ENCODE measurements at places on chromosomes 12 and 14.
A peak's percentile ranks its signal among the peaks of the same experiment; 100 is the strongest.

DNA sequence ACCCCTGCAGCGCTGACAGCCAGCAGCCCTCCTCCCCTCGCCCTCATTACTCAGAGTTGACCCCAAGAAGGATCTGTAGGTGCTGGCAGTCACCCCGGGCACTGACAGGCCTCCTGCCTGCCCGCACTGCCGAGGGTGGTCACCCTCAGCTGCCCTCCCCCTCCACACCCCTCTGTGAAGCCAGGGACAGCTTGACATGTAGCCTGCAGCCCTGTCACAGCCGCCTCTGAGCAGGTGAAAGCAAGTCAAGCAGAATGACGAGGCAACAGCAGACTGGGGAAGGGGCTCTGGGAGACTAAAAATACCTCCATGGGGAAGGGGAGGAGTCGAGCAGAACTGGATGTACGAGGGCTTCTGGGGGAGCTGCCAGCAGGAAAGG lies 178.1 kb downstream of the DPF3 start:
- no peak for DNase-seq

GRCh38 chr14:23302290-23303225 lies at the start of gene PPP1R3E:
PPP1R3E (minus strand) TSS chr14:23302859; CDS start chr14:23302576, 283 bp downstream.
- DNase-seq: peak; percentile 79

DNA sequence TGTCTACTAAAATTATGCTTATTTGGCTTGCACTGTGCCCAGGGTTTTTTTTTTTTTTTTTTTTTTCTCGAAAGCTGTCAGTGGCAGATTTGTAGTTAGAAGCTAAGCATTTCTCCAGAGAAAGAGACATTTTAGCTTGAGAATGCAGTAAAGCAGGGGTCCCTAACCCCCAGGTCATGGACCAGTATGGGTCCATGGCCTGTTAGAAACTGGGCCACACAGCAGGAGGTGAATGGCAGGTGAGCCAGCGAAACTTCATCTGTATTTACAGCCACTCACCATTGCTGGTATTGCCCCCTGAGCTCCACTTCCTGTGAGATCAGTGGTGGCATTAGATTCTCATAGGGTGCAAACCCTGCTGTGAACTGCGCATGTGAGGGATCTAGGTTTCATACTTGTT lies 73.7 kb downstream of the TMTC2 start:
- DNase-seq: no peak

DNA sequence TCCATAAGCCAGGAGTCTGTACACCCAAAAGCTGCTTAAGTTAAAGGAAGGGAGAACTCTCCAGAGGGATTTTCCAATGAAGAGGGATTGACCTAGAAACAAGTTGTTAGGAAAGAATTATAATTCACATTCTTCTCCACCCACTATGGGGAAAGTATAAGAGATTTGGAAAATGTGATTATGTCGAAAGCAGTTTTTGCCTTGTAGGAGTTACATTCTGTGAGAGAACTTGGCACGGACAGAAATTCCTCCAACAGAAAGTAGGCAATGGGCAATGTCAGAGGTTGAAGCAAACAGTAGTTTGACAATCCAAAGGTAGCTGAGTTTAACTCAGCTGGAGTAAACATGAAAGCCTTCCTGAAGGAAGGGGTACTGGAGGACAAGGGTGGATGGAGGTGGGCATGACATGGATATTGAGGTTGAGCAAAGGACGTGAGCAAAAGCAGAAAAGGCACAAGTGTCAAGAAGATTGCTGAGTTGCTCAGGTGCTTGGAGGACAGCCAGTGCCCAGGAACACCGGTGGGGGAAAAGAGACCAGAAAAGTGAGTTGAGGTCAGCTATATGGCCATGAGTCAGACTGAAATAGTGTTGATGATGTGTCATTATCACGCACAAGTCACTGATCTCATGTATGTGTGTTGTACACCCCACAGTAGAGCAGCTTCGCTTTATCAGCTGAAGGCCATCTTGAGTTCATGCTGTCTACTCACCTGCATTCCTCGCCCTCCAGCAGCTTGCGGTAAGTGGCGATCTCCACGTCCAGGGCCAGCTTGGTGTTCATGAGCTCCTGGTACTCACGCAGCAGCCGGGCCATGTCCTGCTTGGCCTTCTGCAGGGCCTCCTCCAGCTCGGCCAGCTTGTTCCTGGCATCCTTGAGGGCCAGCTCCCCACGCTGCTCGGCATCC lies 4.0 kb downstream of the KRT5 start:
- DNase-seq: no peak

DNA sequence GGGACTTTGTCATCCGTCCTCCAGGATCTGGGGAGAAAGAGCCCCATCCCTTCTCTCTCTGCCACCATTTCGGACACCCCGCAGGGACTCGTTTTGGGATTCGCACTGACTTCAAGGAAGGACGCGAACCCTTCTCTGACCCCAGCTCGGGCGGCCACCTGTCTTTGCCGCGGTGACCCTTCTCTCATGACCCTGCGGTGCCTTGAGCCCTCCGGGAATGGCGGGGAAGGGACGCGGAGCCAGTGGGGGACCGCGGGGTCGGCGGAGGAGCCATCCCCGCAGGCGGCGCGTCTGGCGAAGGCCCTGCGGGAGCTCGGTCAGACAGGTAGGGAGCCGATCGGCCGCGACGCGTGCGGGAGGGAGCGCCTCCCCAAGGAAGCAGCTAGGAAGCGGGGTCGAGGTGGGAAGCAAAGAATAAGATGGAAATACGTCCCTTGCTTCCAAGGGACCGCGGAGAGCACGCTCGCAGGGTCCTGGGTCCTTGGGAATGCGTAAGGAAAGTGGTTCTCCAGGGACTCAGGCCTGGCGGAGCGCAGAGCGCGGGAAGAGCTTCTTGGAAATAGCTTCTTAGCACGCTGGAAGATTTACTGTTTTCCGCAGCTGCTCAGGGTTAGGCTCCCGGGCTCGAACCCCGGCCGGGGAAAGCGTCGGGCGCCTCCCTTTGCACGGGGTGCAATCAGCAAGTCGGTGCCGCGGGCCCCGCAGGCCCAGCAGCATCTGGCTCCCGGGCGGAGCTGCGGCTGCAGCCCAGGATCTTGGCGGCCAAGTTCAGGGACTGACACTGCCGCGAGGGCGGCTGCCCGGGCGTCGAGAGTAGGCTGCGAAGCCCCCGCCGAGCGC lies 457 bp downstream of the SOCS2 start:
- DNase-seq: peak; percentile 37

DNA sequence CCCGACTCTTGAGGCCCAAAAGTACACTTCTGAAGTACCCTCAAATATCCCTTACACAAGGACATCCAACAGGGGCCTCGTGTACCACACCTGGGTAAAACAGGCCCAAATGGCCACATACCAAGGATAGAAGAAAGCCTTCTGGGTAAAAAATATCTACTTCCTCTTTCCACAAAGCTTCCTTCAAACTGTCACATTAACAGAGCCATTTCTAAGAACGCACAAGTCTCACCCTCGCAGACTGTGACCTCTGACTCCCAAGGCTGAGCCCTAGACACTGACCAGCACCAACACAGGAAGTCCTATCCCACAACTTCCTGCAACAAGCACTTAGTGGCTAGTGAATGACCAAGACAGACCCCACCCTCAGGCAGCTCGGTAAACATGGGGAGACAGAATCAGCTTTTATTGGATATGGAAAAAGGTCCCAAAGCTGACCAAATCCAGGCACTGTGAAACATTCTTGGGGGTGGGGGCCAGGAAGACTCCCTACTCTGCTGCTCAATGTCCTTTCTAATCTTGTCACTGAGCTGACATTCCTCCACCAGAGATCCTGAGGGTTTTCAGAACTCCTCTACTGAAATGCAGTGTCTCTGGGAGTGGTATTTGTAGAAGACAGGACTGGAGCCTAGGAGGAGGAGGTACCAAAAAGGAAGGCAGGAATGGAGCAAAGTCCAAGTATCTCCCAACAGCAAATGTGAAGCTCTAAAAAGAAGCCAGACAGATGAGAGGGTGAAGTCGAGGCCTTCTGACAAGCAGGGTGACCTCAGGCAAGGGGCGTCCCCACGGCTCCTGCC lies 15.9 kb downstream of the KCTD10 start:
- no peak for DNase-seq

- no peak for DNase-seq
These were observed 10.2 kb upstream of the DHRS7 start for GRCh38 chr14:60175255-60175902.

DNA sequence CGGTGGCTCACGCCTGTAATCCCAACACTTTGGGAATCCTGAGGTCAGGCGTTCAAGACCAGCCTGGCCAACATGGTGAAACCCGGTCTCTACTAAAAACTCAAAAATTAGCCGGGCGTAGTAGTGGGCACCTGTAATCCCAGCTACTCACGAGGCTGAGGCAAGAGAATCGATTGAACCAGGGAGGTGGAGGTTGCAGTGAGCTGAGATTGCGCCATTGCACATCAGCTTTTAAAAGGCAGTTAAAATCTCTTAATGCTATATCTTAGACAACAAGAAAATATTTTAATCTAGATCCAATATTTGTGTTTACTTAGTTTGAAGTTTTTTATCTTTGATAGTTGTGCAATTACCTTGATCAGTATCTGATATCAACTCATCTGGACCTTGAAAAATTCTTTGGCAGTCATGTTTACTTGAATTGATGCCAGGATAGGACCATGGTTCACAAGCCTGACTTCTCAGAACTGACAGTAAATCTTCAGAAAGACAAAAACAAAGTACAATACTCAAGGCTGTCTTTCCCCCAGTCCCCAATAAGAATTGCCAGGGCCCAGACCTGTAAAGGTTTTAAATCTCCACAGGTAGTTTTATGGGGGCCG lies 135.0 kb upstream of the AEBP2 start:
- DNase-seq: no peak

- no peak for DNase-seq
These were observed 9.5 kb upstream of the CAPRIN2 start for GRCh38 chr12:30764251-30764650.

GRCh38 chr12:5523396-5524115 lies 91.6 kb downstream of the NTF3 start:
- DNase-seq: no peak

- DNase-seq: no peak
These were observed 334.9 kb upstream of the SFSWAP start for GRCh38 chr12:131375972-131376345.

- DNase-seq: no peak
These were observed 324 bp downstream of the POLE start for GRCh38 chr12:132686825-132687210.

GRCh38 chr12:27285403-27285802 lies 41.3 kb downstream of the STK38L start:
- no peak for DNase-seq

DNA sequence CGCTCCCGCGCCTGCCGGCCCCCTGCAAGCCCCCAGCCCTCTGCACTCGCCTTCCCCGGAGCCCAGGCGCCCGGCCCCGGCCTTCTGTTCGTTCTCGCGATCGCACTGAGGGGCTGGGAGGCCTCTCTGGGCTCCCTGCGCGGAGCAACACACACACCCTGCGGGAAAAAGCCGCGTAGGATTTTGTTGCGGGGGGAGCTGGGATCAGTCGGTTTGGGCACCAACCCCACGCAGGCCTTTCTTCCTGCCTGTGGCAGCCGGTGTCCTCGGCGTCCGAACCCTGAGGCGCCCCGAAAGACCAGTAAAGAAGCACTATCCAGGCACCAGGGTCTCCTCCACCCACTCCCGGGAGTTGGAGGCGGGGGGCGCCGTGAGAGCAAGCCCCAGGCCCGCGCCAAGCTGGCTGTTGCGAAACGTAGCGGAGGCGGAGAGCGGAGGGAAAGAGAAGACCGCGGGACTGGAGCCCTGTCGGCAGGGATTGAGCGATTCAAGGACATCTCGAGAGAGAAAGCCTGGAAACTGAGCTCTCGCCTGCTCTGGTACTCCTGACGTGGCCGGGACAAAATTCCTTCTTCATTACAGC lies 1.9 kb upstream of the HOXC5 start:
- peak; percentile 81 for DNase-seq

- DNase-seq: no peak
These were observed 264.2 kb downstream of the GPHN start for GRCh38 chr14:66772146-66772545.

DNA sequence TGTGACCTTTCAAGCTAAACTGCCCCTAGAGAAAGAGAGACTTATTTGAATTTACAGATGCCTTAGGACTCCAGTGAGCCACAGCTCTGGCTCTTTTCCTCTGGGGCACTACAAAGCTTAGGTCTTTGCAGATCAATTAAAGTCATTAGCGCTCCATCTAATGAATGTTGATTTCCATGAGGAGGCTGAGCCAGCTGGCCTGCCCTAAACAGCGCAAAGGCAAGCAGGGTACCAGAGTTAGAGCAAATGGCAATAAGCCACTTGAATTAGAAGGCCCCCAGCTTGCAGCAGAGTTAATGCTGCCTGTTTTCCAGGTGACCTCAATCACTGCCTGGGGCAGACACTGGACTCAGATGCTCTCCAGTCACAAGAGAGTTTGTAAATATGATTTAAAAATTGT lies 695.3 kb downstream of the DIO2 start:
- no peak for DNase-seq

- DNase-seq: no peak
These were observed 201.2 kb downstream of the ANO4 start for GRCh38 chr12:100995771-100996170.

DNA sequence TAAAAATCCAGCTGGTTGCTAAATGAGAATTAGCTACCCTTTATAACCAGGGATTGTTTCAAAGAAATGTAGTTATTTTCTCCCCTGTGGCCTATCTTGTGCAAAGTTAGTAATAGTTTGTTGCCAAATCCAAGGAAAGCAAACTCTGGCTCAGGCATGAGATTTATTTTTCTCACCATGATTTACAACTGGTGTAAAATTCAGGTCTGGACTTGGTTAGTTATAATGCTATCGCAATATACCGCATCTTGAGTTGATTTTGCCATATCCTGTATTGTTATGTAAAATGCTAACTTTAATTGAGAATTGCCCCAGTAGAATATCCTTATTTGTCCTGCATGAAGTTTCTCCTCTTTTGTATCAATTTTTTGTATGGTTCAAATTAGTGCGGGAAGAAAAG lies 135.5 kb downstream of the CRADD start:
- no peak for DNase-seq

Measured in ovary (tissue), 10 donors.